CD4-positive, alpha-beta T cell (primary cell): ENCODE measurements at places on chromosomes 7 and 10. TPM values are rescaled to one million over a fixed set of nuclear protein-coding genes. Genes with fewer than 3 reads are reported as not detected.

The SEMA3D gene
- total RNA-seq: not detected

The SLC29A4 gene
- total RNA-seq: 1.1 TPM

The CPA2 gene
- not detected for total RNA-seq

The WNT2 gene
- not detected for total RNA-seq

DNA sequence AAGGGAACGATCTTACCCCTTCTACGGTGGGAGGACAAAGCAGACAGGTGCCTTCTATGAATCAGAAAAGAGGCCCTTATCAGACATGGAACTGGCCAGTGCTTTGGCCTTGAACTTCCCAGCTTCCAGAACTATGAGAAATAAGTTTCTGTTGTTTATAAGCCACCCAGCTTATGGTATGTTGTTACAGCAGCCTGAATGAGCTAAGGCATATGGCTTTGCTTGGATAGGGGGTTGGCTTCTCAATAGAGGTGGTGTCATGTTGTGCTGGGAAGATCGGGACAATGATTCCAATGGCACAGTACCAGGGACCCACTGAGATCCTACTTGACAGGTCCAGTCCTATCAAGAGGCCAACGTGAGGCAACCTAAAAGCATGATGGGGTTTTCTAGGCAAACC, 183.4 kb upstream of the BMPER start:
- no peaks in the 10 kb centered on the region for H3K36me3 ChIP-seq
- H3K4me1 ChIP-seq: no peaks in the 10 kb centered on the region
- H3K4me3 ChIP-seq: no peak overlapping the region
- no peak overlapping the region for H3K27ac ChIP-seq

- no peaks in the 10 kb centered on the region for H3K27me3 ChIP-seq
- H3K36me3 ChIP-seq: no peaks in the 10 kb centered on the region
- no peak overlapping the region for H3K27ac ChIP-seq
- DNase-seq: no peak
- H3K4me1 ChIP-seq: no peaks in the 10 kb centered on the region
Observed at GRCh38 chr7:47508389-47509380, 73.2 kb downstream of the TNS3 start.

DNA sequence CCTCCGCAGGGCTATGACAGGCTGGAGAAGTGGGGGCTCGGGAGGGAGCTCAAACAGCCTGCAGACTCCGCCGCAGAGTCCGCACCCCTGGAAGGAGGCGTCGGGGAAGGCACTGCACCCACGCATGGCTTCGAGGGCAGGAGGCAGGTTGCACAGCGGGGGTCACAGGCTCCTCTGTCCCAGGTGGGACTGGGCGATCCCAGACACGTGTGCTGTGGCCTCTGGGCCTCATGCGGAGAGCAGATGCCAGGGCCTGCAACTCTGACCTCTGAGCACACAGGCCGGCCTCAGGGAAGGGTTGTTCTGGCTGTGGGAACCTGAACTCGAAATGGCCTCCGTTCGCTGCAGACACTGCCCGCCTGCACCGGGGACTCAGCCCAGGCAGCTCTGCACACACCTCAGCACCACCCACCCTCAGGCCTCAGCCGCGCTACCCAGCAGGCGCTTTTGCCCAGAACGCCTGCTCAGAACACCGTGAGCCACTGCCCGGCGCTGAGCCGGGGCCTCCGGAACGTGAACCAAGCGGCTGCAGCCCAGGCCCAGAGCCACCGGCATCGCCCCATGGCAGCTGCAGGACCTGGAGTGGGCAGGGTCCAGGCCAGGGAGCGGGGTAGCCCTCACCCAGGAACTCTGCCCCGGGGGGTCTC, 71.8 kb upstream of the ADGRA1 start:
- no peak for DNase-seq
- H3K4me3 ChIP-seq: no peak overlapping the region
- H3K27me3 ChIP-seq: no peaks in the 10 kb centered on the region
- no peaks in the 10 kb centered on the region for H3K36me3 ChIP-seq
- no peaks in the 10 kb centered on the region for H3K4me1 ChIP-seq

DNA sequence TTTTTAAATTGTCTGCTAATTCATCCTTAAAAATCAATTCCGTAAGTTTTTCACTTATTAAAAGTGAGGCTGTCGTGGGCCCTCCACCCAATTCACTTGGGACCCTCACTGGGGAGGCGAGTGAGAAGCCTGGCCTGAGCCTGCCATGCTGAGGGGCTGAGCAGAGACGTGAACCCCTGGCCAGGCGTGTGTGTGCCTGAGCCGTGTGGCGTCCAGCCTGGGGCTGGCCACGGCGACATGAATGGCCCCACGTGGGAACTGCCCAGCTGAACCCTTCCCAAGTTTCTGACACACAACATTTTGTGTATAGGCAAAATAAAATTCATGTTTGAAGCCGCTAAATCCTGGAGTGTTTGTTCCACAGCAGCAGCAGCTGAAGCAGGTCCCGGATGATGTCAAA, 13.0 kb upstream of the VIPR2 start:
- H3K27me3 ChIP-seq: no peaks in the 10 kb centered on the region
- H3K36me3 ChIP-seq: no peaks in the 10 kb centered on the region
- DNase-seq: no peak
- H3K4me1 ChIP-seq: no peaks in the 10 kb centered on the region
- no peak overlapping the region for H3K27ac ChIP-seq

- no peaks in the 10 kb centered on the region for H3K27me3 ChIP-seq
- H3K4me3 ChIP-seq: no peak overlapping the region
- no peak overlapping the region for H3K27ac ChIP-seq
- DNase-seq: no peak
- no peaks in the 10 kb centered on the region for H3K36me3 ChIP-seq
Observed at GRCh38 chr10:67697724-67698131, 1.7 kb upstream of the CTNNA3 start.

DNA sequence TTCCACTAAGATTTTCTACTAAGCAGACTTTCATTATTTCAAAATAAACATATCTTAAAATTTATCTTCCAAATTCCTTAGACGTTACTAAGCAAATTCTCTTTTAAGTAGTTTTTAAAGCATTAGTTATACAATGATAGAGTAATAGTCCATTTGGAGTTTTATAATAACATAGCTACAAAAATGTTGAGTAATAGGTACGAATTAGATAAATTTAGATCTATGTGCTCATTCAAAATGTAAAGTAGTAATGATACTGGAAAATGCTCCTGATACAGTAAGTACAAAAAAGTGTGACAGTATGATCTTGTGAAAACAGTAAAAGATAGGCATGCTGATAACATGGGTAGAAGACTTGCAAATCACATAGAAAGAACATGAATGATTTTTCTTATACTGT, 4.5 kb downstream of the DMTF1 start:
- H3K4me3 ChIP-seq: no peak overlapping the region
- no peak for DNase-seq
- no peak overlapping the region for H3K27ac ChIP-seq

GRCh38 chr7:22549051-22549450, 49.1 kb upstream of the STEAP1B start:
- H3K27ac ChIP-seq: no peak overlapping the region
- H3K27me3 ChIP-seq: peaks cover 33% of the 10 kb centered on the region
- H3K4me1 ChIP-seq: peaks cover 12% of the 10 kb centered on the region
- no peak for DNase-seq
